ENCODE measurements at places on chromosomes 2 and 18. TPM values are rescaled to one million over a fixed set of nuclear protein-coding genes. Genes with fewer than 3 reads are reported as not detected.

DNA sequence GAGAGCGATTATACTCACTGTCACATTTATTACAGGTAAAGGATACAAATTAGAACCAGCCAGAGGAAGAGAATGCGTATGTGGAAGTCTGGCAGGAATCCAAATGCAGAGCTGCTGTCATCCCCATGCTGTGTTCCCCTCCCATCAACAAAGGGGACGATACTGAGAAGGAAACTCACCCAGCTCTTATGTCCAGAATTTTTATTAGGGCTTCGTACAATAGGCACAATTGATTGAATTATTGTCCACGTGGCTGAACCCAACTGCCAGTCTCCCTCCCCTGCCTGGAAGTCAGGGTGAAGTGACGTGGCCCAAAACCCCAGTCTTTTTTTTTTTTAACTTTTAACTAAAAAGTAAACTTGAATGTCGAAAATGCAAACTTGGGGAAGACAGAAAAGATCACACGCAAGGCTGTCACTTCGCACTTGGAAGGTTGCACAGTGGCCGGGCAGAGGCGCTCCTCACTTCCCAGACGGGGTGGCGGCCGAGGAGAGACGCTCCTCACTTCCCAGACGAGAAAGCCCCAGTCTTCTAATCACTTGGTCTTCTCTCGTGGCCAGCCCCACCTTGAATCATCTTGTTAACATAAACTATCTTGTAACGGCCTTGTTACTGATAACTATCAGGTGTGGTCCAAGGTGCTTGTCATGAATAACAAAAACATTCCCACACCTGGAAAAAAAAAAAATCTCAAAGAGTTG lies 40.0 kb upstream of the ITSN2 start:
- no peak for DNase-seq

The LRRTM4 gene
- total RNA-seq = not detected

DNA sequence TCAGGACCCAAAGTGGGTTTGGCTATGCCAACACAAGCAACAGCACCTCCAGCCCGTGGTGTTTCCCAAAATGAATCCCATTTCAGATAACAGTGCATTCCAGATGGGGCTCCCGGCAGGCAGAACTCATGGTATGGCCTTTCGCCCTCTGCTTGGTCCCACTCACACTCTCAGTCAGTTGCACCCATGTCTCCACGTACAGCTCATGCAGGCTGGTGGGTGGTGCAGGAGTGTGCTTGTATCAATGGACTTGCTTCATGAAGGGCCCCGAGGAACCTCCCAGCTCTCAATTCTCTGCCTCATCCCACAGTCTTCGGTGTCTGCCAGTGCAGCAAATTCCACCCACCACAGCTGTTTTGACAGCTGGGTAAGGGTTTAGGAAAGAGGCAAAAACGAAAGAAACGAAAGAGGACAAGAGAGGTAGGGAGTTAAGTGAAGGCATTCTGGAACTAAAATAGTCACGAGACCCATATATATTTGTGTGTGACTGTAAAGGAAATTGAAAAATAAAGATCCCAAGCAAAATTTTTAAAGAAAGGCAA lies 278.1 kb downstream of the DCDC2C start:
- DNase-seq = no peak

GRCh38 chr18:59927246-59927825 lies 27.5 kb downstream of the PMAIP1 start:
- peak; percentile 98 for DNase-seq

The SNORC gene
- total RNA-seq = 0.65 TPM

The NRBP1 gene
- 104 TPM for total RNA-seq

GRCh38 chr18:79532313-79533007 lies 136.7 kb downstream of the NFATC1 start:
- DNase-seq = no peak

- DNase-seq = no peak
Observed at GRCh38 chr2:229221641-229222040, 49.4 kb downstream of the PID1 start.

DNA sequence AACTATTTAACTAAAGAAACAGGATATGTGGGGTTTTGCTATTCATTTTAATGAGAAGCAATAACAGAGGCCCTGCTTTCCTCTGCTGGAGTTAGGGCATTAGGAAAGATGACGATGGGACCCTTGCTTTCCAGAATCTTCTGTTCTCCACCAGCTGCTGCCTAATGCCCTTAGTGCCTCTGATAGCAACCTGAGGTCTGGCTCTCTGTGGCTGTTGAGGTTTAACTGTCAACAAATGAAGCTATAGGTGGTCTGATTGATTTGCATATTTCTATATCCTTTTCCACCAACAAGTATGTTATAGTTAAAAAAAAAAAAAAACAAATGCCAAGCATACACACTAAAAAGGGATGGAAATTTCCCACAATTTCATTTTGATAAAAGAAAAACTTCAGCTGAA lies 115.1 kb upstream of the NCK2 start:
- no peak for DNase-seq

- no peak for DNase-seq
Observed at GRCh38 chr2:195642679-195643068, 14.4 kb upstream of the SLC39A10 start.

DNA sequence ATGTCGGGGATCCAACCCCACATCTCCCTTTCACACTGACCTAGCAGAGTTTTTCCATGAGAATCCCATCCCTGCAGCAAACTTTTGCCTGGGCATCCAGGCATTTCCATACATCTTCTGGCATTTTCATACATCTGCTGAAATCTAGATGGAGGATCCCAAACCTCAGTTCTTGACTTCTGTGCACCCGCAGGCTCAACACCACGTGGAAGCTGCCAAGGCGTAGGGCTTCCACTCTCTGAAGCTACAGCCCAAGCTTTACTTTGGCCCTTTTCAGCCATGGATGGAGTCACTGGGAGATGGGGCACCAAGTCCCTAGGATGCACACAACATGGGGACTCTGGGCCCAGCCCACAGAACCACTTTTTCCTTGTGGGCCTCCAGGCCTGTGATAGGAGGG lies 32.2 kb upstream of the TEX51 start:
- no peak for DNase-seq

The TEKT4 gene
- not detected for total RNA-seq

- DNase-seq = no peak
Observed at GRCh38 chr2:23397478-23397877, 12.5 kb downstream of the KLHL29 start.

DNA sequence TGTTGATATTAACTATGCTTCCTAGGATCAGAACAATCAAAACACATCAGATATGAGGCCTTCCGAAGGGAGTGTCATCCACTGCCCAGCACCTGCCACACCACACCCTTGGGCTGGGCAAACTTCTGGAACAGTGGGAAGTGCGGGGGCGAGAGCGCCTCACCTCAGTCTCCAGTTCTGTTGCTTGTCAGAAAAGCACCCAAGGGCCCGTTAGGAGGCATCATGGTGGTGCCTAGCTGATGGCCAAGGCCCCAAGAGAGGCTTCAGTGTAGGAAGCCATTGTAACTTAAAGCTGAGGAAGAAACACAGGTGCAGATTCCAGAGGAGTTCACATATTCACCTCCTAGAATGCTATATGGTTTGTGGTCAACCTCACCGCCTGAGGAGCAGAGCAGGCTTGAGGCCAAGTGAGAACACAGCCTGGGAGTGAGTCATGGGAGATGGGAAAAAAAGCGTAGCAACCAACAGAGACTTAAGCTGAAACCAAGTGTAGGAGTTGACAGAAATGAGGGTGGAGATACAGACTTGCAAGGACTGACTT lies 85.1 kb upstream of the ATL2 start:
- peak; percentile 98 for DNase-seq

- DNase-seq = peak; percentile 64
Observed at GRCh38 chr2:170310876-170311502, 133.0 kb downstream of the MYO3B start.

- no peak for DNase-seq
Observed at GRCh38 chr2:112153179-112153490, 14.9 kb downstream of the FBLN7 start.

DNA sequence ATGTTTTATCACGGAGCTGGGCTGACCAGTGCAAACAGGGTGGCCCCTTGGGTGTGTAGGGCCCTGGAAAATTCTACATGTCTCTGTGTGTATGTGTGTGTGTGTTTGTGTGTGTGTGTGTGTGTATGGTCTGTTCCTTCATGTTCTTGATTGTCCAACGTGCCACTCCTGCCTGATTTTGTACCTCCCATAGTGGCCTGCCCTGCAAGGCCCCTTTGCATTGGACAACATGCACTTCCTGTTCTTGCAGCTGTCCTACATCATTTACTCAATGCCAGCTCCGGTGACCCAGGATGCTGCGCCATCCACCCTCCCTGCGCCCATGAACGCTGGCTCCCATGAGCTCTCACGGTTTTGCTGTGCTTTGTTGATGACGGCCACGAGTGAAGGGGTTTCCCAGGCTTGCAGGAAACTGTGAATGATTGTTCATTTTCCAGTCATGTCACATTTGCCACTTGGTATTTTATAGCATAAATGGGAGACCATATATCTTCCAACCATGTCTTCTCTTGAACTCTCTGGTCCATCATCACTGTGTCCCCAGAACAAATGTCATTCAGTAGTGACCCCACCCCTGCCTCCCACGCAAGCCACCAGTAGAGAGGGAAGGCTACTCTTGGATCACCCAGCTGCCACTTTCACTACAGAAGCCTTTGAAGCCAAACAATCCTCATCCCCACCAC lies 69.7 kb upstream of the NCK2 start:
- DNase-seq = no peak

The ERBB4 gene
- total RNA-seq = not detected

DNA sequence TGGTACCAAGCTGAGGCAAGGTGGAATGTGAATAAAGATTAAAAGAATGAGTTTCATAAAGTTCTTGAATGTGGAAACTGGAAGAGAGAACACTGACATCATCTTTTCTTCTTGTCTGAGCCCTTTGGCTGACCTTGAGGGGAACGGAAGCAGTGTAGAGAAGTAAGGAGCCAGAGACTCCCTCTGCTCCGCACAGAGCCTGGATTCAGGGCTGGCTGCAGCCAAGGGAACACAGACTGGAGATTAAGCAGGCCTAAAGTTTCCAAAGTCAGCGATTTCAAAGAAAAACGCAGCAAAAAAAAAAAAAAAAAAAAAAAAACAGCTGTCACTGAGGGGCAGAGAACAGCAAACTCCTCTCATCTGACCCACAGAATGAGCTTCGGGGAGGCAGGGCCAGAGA lies 19.3 kb upstream of the ALK start:
- no peak for DNase-seq

DNA sequence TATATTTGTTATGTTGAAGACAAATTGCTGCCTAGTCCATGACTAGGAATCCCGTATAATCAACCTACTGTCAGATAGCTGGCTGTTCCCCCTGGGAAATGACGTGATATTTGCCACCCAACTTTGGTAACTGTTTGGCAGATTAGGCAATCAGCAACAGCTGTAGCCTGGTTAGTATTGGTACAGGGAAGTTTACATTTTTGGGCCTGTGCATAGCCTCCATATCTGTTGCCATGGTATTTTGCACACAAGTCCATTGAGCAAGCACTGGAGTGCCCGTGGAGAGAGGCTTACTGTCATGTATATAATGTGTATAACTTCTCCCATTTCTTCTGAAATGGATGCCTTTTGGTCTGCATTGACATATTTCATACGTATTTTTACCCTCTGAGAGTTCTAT lies 27.7 kb downstream of the BIRC6 start:
- DNase-seq = no peak

The LONRF2 gene
- not detected for total RNA-seq

Data from foreskin keratinocyte (primary cell).